ENCODE measurements at places on chromosomes 13 and 19.
A peak's percentile ranks its signal among the peaks of the same experiment; 100 is the strongest.

DNA sequence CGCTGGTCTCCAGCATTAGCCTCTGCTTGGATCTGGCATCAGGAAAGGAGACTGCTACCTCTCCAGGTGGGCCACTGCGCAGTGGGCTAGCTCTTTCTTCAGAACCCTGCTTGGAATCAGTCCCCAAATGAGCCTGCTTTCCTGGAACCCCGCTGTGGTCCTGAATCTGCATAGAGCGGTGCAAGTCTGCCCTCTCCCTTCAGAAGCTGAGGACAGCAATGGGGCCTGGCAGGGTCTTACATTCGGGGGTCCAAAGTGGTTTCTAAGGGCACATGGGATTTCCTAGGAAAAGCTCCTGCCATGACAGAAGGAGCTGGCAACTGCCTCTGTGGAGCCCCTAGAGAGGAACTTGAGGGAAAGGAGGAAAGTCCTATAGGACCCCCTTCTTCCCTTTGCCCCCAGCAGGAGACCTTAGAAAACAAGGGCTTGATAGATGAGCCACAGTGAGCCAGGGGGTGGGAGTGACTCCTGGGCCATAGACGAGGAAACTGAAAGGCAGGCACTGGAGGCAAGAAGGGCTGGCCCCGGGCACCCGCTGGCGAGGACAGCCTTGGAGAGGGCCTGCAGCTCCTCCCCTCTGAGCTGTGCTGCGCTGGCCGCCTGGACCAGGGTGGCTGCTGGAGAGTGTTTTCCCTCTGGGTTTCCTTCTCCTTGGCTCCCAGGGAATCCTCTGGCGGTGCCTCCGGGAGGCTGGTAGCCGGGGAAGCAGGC lies 1.4 kb upstream of the VSTM2B start:
- DNase-seq, result no peak

DNA sequence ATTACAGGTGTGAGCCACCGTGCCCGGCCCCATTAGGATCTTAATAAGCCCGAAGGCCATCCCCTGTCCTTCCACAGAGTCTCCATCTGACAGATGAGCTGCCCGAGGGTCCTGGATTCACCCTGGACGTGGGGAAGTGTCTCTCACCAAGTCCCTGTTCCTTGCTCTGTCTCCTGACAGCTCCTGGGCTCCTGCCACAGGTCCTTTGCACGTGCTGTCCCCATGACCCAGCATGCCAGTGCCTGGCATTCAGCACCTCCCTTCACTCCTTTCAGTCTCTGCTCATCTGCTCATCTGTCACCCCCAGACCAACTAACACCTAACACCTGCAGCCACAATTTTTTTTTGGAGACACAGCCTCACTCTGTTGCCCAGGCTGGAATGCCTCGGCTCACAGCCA lies 14.5 kb downstream of the CERS1 start:
- DNase-seq, result no peak

GRCh38 chr19:16088351-16089009 lies 12.2 kb downstream of the TPM4 start:
- DNase-seq, result no peak

- DNase-seq, result no peak
Observed at GRCh38 chr19:7740682-7741054, 6.7 kb downstream of the CD209 start.

DNA sequence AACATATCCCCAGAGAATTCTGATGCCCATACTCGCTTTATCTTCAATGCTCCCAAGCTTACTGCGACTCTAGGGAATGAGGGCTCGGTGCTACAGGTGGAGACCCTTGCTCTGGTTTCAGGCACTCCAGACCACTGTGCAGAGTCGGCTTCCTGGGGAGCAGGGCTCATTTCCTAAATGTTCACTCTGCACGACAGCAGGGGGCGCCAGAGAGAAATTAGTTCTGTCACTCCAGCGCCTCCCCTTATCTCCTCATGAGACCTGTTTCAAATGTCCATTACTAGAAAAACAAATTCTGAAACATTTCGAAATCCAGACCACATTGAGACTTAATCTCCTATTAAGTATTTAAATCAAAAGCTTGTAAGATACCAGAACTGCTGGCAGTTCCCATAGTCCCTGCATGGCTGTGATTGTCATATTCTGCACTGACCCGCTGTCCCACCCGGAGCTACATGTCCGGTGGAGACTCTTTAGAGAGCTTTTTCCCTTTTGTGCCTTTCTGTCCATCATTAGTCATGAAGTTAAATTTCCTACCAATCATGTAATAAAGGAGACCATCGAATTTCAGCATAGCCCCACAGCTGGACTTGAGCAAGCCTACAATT lies 22.4 kb downstream of the EPSTI1 start:
- DNase-seq, result peak; percentile 20

GRCh38 chr13:98406971-98407370 lies 169.9 kb downstream of the STK24 start:
- DNase-seq, result no peak

GRCh38 chr19:36054733-36055686 lies at the start of gene WDR62:
Gene WDR62, plus strand, starts transcription at chr19:36054897. Its CDS starts 75 bp downstream, at chr19:36054972.
- peak; percentile 68 for DNase-seq

- DNase-seq, result peak; percentile 84
Observed at GRCh38 chr19:40221858-40222619, 3.9 kb upstream of the TTC9B start.

- DNase-seq, result no peak
Observed at GRCh38 chr19:37583340-37583739, 11.3 kb downstream of the ZNF571 start.

DNA sequence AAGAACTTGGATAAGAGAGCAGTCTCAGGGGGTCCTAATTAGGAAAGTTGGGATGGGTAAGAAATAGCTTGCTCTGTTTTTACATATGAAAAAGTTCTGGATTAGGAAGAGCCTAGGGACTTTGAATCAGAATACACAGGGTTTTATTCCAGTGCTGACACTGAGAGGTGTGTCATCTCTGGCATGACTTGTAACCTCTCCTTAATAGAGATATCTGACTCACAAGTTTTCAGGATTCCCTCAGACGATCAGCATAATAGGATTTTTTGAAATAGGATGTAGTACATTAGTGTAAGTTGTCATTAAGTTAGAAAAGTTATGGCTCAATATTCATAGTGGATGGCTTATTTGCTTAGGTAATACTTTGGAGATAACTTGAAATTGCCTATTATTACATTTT lies 555.2 kb upstream of the MIR17HG start:
- DNase-seq, result no peak

DNA sequence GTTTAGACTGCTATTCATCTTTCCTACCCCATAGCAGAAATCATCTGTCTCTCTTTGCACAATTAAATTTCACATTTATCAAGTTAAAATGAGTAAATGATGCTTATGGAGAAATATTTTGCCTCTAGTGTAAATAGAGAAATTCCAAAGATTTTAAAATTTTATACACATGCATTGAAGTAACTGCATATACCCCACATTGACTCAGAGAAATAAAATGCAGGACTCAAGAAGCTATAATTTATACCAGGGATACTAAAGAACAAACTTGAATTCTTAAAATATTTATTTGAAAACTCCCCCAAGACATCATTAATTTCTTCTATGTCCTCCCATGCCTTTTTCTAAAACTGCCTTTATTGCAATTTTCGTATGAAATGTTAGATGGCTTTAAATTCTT lies 165.8 kb downstream of the DIAPH3 start:
- no peak for DNase-seq

DNA sequence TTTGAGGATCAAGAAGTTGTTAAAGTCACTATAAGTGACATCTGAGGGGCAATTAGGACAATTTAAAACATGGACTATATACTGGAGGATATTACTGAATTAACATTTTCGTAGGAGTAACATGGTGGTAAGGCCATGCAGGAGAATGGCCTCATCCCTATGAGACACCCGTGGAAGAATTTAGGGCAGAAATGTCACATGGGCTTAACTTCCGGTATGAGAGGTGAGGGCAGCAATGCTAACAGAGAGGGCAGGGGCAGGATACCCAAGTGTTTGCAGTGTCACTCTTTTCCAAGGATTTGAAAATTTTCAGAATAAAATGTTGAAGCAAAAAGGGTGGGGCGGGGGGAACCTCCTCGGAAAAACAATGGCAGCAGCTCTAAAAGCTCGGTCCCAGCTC lies 23.6 kb downstream of the RANBP3 start:
- DNase-seq, result no peak

DNA sequence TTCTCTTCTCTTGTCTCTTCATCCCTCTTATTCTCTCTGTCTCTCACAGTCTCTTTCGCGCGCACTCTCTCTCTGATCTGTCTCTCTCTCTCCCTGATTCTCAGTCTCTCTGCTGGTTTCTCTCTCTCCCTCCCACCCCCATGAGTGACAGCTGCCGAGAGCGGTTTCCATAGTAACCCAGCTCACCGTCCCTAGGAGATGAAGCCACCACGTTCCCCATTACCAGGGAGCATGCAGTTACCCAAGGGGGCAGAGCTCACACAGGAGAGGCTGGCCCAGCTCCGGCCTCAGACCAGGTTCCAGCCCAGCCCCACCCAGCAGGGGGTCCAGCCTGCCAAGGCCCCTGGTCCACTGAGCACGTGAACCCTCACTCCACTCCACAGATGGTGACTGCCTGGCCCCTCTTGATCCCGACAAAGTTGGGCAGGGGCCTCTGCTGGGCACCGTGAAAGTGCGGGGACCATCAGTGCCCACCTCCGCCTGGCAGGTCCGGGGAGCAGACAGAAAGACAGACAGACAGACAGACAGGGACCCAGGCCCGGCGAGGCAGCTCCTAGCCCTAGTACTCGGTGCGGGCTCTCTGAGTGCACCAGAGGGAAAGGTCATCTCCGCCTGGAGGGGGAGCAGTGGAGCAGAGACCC lies 50.6 kb downstream of the CELF5 start:
- DNase-seq, result no peak

- no peak for DNase-seq
Observed at GRCh38 chr13:39330504-39330903, 272.5 kb downstream of the LHFPL6 start.

DNA sequence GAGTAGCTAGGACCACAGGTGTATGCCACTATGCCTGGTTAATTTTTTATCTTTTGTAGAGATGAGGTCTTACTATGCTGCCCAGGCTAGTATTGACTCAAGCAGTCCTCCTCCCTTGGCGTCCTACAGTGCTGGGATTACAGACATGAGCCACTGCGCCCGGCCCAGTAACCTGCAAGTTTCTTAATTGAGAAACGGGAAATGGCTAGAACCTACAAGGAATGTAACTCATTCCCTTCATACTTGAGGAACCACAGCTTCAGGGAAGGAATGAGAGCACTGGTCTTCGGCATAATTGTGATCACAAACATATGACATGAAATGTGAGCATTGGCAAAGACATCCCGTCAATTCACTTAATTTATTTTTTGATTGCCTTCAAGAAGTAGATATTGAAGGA lies 157.0 kb downstream of the KLF5 start:
- DNase-seq, result no peak

GRCh38 chr19:41690801-41691065 lies 2.7 kb upstream of the CEACAM7 start:
- no peak for DNase-seq

- DNase-seq, result no peak
Observed at GRCh38 chr19:17245535-17245984, at the start of gene NR2F6. Gene NR2F6, minus strand, starts transcription at chr19:17245919. Its CDS starts 699 bp downstream, at chr19:17245220.

- DNase-seq, result no peak
Observed at GRCh38 chr19:37813340-37813739, 34.0 kb upstream of the ZNF573 start.

DNA sequence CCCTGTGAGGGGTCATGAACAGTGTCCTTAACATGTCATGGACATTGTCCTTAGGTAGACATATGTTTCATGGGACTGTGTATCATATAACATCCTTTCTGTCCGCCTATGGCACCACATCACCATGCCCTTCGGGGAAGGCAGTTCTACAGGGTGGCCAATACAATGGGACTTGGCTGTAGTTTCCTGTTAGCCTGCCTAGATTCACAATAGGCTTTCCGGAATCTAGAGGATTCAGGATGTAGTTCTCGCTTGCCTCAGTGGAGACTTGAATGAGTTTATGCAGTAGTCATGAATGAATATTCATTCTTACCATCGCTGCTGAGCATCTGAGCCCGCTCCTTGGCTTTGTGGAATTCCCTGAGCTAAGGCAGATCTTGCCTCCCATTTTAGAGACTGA lies 100.5 kb downstream of the DNAJC15 start:
- DNase-seq, result peak; percentile 4

GRCh38 chr13:31951215-31951678 lies 80.3 kb upstream of the FRY start:
- DNase-seq, result no peak

GRCh38 chr19:39506944-39507714 lies 7.8 kb upstream of the SELENOV start:
- DNase-seq, result no peak

DNA sequence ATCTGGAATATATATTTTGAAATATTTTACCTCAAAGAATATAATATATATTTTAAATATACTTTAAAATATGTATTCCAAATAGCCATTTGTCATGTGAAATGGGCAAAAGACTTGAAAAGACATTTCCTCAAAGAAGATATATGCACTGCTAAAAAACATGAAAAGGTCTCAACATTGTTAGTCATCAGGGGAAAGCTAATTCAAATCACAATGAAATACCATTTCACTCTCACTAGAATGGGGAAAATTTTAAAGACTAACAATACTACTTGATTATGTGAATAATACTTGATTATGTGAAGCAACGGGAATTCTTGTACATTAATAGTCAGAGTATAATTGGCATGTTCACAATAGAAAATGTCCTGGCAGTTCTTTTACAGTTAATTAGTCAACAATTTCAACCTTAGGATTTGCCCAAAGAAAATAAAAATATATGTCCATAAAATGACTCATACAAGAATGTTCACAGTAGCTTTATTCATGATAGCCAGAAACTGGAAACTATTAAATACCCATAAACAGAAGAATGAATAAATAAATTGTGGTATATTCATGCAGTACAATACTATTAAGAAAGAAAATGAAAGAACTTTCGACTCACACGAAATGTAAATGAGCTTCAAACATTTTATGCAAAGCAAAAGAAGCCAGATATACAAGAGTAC lies 6.8 kb upstream of the KBTBD6 start:
- DNase-seq, result no peak

DNA sequence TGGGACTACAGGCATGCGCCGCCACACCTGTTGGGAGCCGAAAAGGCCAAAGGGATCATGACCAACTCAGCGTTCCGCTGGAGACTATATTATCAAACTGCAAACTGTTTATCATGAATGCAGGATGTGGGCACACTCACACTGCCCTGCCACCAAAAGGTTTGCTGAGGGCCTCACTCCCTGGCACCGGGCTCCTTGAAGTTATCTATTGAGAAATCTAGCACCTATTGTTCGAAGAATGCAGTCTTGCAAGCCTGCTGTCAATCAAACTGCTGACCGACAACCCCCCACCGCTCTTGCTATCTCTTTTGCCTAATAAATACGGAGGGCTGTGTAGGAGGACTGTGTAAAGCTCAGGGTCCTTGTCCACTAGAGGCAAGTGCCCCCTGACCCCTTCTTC lies 5.2 kb upstream of the ZNF836 start:
- no peak for DNase-seq

DNA sequence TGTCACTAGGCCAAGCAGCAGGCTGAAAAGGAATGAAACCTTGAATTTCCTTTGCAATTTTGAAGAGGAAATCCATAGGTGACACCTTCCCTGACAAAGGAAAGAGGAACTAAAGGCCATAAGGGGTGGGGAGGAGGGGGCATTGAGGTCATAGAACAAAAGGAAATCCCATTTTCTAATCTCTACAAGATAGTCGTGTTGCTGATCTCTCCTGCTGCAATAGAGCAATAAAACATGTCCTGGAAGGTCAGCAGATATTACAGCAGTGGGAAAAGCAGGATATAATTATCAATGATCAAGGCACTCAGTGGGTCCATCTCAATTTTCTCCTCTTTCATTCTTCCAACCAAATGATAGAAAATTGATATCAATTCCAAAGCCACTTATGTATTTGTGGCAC lies 20.3 kb upstream of the RAP2A start:
- no peak for DNase-seq
